DMS 273 treated with DMSO at 0.1 percent for 48 hours (cell line): ENCODE measurements at places on chromosomes 11 and 22.

DNA sequence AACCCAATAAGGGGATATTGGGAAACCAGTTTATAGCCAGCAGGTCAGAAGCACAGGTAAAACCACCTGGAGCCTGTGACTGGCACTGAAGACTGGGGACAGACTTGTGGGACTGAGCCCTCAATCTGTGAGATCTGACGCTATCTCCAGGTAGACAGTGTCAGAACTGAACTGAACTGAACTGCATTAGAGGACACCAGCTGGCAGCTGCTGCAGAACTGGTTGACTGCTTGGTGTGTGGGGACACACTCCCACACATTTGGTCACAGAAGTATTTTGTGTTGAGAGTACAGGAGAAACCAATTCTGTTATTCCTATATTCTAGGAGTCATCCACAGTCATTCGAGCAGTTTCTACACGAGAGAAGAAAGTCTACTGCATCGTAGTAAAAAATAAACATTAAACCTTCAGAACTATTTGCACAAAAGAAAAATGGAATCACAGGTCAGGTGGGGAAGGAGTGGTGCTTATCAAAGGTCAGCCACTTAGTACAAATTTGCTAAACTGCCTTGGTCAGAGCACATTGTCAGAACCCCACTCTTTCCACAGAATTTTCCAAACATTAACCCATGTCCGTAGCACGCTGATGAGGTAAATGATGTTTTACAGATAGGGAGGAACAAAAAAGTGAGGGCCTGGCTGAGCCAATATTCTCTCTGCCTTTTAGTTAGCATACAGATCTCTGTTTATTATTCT, 77.2 kb downstream of the SIK3 start:
- DNase-seq = no peak

GRCh38 chr11:35047179-35047578, 91.8 kb upstream of the CD44 start:
- DNase-seq = no peak

- no peak for DNase-seq
Measured at GRCh38 chr11:100857236-100858005, 170.3 kb downstream of the ARHGAP42 start.

DNA sequence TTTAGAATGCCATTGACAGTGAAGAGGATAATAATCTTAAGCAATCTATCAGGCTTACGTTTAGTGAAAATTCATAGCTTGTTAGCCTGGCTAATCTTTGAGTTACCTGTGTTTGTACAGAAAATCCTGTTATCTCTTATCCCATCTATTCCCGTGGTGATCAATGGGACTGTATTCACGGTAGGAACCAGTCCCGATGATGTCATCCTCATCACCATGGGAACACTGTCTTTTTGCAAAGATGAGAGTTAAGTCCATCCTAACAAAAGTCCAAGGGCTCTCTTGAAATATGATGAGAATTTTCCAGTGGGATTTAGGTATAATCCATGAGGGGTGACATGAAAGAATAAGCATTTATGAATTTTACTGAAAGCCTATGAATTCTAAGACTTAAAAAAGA, 762.2 kb downstream of the ETS1 start:
- DNase-seq = no peak

- DNase-seq = no peak
Measured at GRCh38 chr22:37115032-37115431, 5.5 kb upstream of the TMPRSS6 start.

DNA sequence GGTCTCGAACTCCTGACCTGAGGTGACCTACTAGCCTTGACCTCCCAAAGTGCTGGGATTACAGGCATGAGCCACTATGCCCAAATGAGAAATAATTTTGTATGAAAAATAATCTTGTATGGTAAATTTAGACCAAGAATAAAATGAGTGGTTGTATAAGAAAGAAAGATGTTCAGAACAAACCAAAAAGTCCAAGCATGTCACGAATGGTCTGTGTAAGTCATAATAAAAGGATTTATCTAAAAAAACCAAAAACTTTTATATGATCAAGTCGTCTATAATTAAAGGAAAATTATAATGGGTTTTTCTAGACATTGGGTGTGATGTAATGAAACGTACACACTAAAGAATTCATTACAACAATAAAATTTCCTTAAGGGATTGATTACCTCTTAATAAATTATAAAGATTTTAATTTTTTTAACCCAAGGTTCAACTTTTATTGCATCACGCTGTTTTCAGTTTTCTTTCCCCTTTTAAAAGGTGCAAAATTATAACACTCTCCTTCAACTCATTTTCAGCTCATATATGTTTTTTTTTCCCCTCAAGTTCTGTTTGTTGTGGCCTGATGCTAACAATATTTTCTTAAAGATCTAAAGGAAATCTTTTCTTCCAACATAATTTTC, 8.9 kb upstream of the AQP11 start:
- no peak for DNase-seq

- no peak for DNase-seq
Measured at GRCh38 chr11:7577291-7578190, 63.7 kb downstream of the PPFIBP2 start.

GRCh38 chr11:96023275-96023674, 99.4 kb upstream of the MTMR2 start:
- no peak for DNase-seq

DNA sequence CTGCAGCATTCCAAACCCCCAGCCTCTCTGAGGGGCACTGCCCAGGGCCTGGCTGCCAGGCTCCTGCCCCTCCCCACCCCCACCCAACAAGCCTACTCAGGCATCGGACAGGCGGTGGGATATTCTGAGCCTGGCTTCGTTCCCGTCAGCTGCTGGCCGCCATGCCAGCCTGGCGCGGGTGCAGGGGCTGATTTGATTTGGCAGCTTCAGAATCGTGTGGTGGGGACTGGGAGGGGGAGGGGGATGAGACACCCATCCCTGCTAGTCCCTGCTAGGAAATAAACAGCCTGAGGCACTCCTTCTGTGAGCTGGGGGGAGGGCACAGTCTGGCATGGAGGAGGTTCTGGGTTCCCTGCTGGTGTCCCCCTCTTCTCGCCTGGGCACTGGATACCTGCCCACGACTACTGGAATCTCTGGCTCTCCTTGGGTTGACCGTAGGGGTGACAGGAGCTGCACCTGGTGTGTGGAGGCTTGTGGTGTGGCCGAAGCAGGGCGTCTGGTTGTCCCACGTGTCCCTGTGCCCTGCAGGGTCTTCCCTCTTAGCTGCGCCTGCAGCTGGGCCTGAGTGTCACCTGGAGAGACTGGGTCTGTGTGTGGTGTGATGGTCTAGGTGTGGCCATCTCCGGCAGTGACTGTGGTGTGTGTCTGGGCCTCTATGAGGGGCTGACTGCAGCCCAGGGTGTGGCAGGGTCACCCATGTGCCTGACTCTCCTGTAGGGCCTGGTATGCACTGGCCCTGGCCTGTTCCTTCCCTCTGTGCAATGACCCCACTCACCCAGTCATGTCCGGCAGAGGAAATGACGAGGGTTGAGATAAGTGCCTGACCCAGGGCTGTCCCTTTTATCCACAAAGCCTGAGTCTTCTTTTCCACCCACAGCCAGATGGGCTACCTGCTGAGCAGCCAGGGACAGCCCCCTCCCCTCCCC, 42.2 kb downstream of the PDE2A start:
- no peak for DNase-seq

GRCh38 chr11:42098075-42098474, 638.6 kb upstream of the LRRC4C start:
- DNase-seq = no peak

DNA sequence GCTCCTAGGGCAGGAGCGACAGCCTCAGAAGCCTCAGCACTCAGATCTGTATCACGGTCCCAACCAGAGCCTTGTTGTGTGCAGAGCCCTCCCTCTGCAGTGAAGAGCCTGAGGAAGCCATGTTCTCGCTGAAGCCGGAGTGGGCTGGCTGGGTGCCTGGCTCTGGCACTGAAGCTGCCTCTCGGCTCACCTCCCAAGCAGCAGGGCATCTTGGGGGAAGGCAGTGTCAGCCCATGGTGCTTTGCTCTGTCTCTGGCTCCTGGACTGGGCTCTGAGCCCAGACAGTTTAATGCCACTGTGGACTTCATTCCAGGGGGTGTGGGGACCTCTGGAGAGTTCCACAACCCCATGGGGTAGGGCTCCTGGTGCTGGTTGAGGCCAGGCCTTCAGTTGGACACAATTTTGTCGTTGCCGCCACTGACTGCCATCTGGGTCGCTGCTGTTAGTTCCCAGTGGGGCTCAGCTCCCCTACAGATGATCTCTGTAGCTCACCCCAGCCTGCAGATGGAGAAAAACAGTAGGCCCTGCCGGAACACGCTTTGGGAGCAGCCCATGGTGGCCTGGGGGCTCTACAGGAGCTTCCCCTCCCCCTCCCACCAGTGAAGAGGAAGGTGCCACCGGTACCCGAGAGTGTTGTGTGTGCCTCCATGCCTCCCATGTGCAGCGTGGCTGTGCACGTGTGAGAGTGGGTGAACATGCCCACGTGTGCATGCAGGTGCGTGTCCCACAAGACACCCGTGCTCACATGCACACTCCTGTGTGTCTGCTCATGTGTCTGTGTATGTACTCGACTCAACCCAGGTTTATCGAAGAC, 86.5 kb upstream of the B3GAT1 start:
- DNase-seq = no peak

- no peak for DNase-seq
Measured at GRCh38 chr22:46220921-46221320, 29.2 kb downstream of the CDPF1 start.

DNA sequence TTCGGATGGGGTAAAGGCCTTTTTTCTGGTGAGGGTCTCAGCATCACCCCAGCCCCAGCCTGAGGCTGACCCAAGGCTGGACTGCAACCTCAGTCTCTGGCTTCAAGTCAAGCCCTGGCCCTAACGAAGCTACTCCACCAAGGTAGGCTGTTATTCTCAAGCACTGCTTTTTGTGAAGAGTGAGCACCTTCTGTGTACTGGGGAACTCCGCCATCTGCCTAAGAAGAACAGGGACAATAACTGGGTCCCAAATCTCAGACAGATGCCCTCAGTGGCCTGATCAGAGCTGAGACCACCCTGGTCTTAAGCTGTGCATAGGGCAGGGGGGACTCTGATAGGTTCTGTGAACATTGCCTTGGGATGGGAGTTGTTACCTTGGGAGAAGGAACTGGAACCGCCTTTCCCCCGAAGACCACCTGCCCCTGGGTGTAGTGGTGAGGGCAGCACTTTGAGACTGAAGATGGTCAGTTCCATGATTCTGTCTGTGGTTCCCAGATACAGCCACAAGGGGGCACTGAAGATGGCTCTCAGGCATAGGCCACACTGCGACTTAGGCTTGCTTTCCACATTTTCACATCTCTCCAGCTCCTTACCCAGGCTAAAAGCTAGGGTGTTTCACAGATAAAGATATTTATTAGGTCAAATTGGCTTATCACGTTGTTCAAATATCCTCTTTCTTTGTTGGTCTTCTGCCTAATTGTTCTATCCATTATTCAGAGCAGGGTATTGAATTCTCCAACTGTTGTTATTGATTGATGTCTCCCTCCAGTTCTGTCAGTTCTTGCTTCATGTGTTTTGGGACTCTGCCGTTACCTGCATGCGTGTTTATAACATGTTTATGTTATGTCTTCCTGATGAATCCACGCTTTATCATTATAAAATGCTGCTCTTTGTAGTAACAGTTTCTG, 11.8 kb upstream of the UVRAG start:
- no peak for DNase-seq

DNA sequence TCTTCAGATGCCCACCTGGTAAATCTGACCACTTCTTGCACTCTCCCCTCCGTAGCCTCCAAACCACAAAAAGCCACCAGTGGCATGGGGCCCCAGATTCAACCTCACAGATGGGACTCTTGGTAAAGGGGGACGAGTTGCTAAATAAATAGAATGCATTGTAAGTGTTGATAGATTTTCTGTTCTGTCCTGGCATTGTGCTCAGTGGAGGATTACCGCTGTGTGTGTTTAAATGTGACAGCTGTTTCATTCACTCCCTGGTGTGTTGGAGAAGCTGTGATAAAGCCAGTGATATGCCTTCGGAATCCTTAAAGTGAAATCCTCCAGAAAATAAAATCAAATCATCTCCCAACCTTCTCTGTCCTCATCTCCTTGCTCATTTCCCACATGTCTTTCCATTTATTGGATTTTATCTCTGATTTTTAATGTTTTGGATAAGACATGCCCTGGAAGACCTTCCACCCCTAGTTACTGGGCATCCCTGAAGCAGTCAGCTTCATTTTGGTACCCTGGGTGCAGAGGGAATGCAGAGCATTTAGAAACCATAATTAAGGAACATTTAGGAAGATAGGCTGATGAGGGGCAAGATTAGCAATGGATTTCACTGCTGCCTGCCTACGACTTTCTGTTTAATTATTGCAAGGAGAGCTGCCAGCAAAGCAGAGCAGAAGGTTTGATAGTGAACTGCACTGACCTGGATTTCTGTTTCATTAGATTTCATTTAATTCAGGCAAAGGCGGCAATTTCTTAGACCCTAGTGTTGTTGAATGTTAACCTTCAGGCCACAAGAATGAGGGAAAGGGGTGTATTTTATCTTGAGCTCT, 460.9 kb upstream of the KIRREL3 start:
- no peak for DNase-seq
